ENCODE measurements at places on chromosomes 12 and 14. TPM values are rescaled to one million over a fixed set of nuclear protein-coding genes. Genes with fewer than 3 reads are reported as not detected.

ARHGAP9 gene
- 5.9 TPM for total RNA-seq

DNA sequence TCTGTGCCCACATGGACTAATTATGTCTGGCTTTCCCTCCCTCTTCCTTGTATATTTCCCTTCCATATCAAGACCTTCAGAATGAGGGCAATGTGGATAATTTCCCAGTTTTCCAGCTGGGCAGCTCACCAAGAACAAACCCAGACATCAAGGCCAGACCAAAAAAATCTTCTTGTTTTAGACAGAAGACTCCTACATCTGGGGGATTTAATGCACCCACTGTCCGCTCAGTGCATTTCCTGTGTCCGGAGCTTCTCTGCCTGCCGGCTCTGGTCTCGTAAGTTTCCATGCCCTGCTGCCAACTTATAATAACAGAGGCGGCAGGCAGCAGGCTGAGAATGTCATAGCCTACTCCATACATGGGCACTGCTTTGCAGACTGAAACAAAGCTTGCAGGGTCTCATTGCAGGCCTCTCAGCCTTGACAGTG, 207.2 kb upstream of the BCL2L14 start:
- peak; percentile 80 for DNase-seq

GRCh38 chr14:55353686-55354467, 57.8 kb downstream of the ATG14 start:
- no peak for DNase-seq

- DNase-seq, result no peak
Observed at GRCh38 chr14:76846331-76847047, 20.3 kb downstream of the LRRC74A start.

RNASE7 gene
- not detected for total RNA-seq

DNA sequence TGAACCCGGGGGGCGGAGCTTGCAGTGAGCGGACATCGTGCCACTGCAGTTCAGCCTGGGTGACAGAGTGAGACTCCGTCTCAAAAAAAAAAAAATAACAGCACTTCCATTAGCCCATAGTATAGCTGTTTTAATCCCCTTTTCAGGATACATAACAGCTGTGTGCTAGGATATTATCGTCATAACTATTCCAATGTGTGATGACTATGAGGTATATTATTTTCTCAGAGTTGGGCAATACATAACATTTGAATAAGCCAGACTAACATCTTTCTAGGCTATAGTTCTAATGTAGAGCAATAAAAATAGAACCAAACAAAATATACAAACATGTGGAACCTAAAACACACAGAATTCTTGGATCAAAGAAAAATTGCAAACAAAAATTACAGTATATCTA, 57.1 kb downstream of the MARK3 start:
- DNase-seq, result no peak

LRP1-AS gene
- not detected for total RNA-seq

DNA sequence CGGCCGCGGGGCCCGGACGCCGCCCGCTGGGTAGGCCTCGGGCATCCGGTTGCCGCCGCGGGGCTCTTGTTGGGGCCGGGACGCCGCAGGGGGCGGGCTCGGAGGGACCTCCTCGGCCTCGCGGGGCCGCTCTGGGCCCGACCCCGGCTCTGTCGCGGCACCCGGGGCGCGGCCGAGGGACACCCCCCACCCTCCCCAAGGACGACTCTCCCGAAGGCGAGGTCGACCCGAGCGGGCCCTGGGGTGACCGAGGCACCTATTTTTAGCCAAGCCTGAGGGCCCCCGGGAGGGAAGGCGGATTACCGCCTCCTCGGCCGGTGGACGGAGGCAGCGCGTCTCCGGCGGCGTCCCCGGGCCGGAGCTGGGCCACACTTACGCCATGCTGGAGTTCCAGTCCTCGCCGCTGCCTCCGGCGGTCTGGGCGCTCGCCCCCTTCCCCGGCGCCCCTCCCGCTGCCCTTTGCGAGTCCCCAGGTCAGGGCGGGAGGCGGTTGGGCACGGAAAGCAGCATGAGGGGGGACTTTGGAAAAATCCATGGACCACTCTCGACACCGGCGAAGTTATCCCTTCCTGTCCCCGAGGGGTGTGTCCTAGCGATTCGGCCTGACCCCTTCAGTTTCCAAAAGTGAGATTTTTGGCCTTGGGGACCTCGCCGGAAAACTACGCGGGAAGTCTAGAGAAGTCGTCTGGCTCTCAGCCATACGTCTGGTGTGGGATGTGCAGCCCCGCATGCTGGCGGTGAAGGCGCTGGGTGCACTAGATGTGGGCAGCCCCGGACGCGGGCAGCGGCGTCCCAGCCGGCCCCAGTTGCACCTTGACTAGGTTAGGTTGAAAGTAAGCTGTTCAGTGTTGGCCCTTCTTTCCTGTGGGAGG, 699 bp downstream of the KTN1 start:
- peak; percentile 78 for DNase-seq

MGP gene
- 677 TPM for total RNA-seq

- no peak for DNase-seq
Observed at GRCh38 chr12:43402436-43402835, 149.6 kb downstream of the ADAMTS20 start.

DNA sequence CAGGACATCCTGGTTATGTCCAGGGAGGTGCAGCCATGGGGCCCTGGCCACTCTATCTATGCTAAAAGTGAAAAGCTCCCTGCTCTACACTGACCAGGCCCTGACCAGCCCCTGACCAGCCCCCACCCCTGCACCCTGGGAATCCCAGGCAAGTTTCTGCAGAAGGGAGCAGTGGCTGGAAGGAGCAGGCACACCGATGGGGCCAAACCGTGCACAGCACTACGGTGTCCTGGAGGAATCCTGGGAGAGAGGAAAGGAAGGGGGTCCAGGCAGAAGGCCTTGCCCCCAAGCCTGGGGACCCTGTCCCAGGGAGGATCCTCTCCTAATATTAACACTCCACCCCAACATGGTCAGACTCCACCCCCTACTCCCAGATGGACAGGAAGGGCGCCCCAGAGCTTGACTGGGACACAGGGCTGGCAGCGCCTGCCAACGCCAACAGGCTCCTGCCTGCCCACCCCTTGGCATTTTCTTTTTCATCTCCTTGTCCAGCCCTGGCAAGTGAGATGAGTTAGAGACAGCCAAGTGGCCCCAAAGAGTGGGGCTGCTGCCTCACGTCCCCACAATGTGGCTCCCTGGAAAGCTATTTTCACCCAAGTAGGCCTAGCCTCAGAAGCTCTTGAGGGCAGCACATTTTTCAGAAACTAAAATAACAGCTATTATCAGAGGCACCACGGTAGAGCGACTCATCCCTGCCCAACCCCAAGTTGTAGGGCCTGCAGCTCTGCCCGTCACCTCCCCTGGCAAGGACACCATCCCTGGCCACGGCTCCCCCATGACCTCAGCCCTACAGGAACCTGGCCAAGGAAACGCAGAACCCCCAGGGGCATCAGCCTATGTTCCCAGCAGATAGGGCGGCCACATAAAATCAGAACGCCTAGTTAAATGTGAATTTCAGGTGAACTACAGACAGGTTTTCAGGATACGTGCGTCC, 82.6 kb downstream of the SCARB1 start:
- no peak for DNase-seq

- DNase-seq, result peak; percentile 78
Observed at GRCh38 chr12:57772429-57773322, at the start of gene EEF1AKMT3. TSS of gene EEF1AKMT3 (plus strand) at chr12:57772614. CDS start at chr12:57772725, 111 bp downstream.

GRCh38 chr14:58636129-58636528, 1.6 kb upstream of the DACT1 start:
- DNase-seq, result no peak

DNA sequence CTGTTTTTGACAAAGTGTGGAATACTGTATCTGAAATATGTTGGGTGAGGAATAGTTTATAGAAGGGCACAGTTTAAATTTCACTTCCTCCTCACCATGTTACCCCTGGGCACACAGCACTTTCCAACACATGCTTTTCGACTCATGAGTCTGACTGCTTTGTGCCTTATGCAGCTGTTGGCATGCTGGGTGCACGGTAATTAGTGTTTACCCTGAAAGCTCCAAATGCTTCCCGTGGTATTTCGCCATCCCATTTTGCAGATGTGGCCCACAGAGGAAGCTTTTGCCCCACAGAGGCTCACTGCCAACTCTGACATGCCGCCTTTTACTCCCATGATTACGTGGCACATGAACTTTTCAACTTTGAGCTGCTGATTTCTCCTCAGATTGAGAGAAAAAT, 168.6 kb downstream of the PRKCH start:
- DNase-seq, result peak; percentile 87

- DNase-seq, result no peak
Observed at GRCh38 chr12:107364875-107365518, 271.6 kb upstream of the CRY1 start.

ADCY6 gene
- total RNA-seq, result 195 TPM

DNA sequence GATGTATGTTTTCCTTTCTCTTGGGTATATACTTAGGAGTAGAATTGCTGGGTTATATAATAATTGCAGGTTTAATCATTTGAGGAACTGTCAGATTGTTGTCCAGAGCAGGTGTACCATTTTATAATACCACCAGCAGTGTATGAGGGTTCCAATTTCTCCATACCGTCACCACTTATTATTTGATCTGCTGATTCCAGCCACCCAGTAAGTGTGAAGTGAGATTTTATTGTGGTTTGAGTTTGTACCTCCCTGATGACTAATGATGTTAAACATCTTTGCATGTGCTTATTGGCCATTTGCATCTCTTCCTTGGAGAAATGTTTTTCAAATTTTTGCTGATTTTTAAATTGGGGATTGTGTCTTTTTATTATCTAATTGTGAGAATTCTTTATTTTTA, 15.1 kb downstream of the NCKAP5L start:
- DNase-seq, result no peak

- peak; percentile 80 for DNase-seq
Observed at GRCh38 chr12:42759622-42760273, 170.2 kb upstream of the PRICKLE1 start.
